ENCODE measurements at places on chromosomes 3 and 15.
A peak's percentile ranks its signal among the peaks of the same experiment; 100 is the strongest.

DNA sequence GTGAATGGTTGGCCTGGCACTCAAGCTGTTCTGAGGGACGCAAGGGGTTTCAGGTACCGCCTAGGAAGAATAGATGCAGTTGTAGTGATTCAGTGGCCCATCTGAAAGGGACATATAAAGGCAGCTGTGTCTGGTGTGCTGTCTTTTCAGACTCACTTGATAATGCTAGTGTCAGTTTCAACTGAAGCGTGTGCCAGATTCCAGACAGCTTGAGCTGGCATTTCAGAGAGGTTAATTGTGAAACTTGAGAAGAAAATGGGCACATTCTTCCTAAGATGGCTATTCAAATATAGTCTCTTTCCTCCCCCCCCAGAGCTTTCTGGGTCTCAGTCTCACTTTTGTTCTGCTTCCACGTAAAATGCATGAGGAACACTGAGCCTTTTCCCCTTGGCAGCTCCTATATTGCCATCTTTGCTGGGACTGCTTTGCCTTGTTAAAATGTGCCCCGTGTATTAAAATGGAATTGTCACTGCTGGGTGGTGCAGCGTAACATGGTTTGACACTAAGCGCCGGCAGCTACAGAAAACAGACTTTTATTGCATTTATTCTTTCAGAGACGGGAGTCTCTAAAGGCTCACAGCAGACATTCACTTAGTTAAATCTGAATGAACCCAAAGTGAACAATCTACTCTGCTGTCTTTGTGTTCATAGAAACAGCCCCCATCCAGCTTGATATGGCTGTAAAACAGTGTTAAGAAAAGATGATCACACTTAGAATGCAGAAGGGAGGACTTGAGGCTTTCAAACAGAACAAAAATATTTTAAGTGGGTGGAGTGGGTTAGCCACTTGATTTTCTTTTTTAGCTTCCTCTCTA is 478.7 kb downstream of the RBMS3 start:
- DNase-seq = no peak

- DNase-seq = no peak
These were observed 67.7 kb upstream of the PLXND1 start for GRCh38 chr3:129673897-129674797.

DNA sequence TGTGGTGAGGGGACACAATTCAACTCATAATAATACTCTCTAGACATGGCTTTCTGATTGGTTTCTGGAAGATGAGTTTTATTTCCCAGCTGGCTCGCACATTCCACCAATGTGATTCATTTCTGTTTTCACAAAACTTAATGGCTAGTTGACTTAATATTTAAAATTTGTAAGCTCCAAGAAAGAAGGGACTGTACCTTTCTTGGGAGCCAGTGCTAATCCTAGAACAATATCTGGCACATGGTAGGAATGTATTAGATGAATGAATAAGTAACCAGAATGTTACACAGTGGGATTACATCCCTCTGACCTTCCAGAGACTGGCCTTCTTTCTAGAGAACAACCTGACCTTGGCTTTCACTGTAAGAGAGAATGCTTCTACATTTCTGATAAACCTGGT is 262.8 kb downstream of the RORA start:
- no peak for DNase-seq

DNA sequence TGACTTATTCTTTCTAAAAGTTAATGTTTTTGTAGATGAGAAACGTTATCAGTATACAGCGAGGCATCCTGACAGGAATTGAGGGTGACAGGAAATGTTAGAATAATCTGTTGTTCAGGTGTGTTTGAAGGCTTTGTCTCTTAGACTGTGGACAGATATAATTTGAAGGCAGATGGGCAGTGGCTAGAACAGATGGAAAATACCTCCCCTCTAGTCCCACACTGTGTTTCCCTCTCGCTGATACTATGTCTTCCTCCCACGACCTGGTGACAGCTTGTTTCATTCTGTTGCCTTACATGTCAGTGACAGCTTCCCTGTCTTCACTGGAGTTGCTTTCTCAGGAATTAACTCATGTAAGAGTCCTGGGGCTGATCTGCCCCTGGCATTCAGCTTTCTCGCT is 125.3 kb downstream of the MYRIP start:
- no peak for DNase-seq

DNA sequence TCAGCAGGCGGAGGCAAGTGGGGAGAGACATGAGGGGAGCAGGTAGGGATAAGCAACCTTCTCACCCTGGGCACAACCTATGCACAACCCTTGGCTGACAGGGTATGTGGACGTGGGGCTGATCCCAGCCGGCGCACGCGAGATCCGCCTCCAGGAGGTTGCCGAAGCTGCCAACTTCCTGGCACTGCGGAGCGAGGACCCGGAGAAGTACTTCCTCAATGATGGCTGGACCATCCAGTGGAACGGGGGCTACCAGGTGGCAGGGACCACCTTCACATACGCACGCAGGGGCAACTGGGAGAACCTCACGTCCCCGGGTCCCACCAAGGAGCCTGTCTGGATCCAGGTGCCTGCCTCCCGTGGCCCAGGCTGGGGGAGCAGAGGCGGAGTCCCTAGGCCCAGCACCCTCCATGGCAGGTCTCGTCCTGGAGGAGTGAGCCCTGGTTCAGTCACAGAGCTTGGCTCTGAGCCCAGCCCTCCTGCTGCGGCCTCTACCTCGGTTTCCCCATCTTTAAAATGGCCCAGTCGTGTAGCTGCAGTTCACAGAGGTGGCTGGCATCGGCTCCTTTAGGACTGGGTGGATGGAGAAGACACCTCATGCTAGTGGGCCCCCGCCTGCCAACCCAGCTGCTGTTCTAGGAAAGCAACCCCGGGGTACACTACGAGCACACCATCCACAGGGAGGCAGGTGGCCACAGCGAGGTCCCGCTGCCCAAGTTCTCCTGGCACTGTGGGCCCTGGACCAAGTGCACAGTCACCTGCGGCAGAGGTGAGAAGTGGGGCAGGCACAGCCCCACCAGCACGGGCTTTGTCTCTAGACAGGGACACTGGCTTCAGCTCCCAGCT is 96.0 kb downstream of the TBC1D2B start:
- DNase-seq = no peak

DNA sequence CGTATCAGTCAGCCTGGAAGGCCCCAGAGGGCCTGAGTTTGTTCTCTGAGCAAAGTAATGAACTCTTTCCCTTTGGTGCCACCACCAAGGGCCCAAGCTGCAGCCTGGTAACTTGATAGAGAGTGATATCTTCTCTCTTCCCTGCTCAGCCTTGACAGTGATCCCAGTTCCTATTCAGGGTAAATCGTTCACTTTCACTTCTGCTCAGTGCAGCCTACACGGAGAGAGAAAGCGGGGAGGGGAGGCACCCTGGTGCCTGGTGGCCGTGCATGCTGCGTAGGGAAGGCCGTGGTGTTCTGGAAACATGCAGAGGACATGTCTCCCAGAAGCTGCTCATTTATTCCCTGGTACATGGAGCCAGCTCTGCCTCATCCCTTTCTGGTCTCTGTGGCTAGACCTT is 54.9 kb downstream of the KIF9 start:
- DNase-seq = no peak

GRCh38 chr3:52291508-52292181 is 4.0 kb downstream of the GLYCTK start:
- DNase-seq = no peak

DNA sequence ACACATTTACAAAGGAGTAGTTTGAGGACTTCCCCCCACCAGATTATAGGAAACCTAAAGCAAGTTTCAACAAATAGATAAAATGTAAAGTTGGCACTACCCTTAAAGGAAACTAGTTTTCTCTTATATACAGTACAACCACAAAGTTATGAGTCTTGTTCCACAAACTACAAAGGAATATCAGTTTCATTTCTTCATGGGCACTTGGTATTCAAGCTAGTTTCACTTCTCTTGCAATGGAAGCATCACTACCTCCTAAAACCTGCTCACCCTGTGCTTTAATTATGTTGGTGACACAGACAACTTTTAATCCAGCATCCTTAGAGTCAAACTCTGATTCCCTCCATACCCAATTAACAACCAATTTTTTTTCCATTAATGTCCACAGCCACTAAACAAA is 707.0 kb downstream of the ROBO2 start:
- DNase-seq = no peak

DNA sequence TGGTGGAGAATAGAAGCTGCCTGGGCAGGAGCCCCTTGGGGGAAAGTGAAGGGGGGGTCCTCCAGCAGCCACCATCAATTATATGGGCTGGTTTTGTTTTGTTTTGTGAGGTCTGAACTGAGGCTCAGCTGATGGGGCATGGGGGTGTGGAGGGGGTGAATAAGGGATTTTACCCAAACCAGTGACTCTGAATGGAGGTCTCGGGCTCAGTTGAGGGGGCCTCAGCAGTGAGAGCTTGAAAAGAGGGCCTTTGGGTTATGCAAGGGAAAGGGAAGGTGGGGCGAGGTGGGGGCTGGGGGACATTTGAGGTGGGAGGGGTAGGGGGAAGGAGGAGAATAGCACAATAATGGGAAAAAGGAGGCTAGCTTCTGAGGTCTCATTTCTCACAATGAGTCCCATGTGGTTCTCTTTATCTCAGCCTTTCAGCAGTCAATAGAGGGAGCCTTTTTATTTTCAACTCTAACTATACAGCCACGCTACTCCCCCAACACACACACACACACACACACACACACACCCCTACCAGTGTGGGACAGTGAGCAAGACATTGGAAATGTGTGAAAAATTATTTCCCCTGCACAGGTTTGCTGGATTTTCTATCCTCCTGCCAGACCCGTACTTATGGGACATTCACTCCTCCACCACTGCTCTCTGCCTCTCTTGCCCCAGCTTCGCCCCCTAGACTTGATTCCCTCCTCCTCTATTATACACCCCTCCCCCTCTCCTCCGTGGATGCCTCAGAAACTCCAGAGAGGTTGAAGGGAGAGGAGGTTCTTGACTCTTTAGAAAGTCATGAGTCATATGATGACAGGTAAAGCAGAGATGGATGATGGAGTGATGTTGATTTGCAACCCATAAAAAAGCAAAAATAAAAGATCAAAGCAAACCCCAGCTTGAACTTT is 96.0 kb downstream of the GTPBP8 start:
- DNase-seq = no peak

DNA sequence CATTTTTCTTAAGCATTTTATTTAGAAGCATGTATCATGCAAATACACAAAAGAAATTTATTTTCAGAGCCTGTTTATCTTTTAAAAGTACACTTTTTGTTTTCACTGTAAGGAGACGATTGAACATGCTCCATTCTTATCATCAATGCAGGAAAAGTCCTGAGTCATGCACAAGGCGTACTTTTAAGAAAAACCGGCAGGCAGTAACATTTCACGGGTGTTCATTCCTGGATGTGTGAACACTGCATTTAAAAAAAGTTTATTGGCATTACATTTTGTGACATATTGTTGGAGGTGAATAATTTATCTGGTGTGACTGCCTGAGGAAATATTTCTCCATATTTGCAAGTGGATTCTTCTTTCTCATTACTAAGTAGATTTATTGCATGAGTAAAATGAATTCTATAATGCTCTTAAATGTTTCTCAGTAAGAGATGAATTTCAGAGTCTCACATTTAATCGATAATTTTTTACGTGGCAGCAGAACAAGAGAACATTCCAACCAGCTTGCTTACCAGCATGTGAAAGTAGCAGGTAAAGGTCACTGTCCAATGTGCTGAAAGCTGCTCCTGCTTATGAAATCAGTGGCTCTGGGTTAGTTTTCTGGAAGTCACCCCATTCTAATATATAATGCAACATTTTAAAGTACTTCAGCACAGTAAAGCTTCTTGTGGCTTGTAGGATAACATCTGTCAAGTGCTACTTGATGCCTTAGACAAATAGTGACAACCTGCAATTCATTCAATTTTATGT is 87.0 kb downstream of the SV2B start:
- no peak for DNase-seq

- no peak for DNase-seq
These were observed 62.3 kb downstream of the DHX30 start for GRCh38 chr3:47865192-47865591.

- peak; percentile 81 for DNase-seq
These were observed 4.8 kb downstream of the IDH2 start for GRCh38 chr15:90097475-90097874.

DNA sequence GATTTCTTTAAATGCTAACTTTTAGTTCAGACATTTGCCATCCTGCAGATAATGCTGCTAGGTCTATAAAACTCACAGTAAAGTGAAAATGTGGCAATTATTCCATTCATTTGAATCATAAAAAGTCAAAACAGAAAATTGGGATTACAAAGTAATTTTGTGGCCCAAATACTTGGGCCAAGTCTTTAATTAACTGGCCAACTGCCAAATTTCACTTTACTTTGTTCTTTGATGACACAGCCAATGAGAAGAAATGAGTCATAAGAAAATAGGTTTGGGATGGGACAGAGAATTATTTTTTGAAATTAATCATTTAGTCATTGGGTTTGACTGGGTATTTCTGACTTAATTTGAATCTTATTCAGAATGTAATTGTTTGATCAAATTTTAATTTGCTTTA is 89.8 kb upstream of the SLC2A2 start:
- no peak for DNase-seq

DNA sequence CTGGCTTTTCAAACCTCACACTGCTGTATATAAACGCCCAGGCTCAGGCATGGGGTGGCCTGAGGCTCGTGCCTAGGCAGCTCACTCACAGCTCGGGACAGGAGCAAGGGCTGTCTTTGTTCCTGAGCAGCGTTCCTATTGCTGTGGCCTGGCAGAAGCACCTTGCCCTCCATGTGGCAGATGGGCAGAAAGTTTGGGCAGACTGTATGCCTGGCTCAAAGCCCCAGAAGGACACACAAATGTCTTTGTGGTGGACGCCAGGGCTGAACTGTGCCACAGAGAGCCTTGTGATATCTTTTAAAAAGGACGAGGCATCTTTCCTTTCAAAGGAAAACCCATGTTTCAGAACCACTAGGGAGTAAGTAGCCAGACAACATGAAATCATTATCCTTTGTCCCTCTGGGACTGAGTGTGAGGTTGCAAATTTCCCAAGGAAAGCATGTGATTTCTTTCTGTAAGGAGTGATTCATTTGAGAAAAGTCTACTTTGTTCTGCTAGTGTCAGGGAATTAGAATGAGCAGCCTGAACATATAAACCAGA is 29.3 kb upstream of the UBE2E1 start:
- no peak for DNase-seq

- no peak for DNase-seq
These were observed 26.5 kb downstream of the DUOX2 start for GRCh38 chr15:45087513-45087912.

GRCh38 chr15:58477170-58477569 is 45.4 kb downstream of the LIPC start:
- no peak for DNase-seq

GRCh38 chr3:52730681-52731080 is 24.8 kb downstream of the SPCS1 start:
- DNase-seq = no peak

GRCh38 chr15:41985236-41986160 is 13.1 kb upstream of the EHD4 start:
- DNase-seq = no peak

GRCh38 chr3:37272741-37273140 is 98.4 kb upstream of the LRRFIP2 start:
- no peak for DNase-seq

Data from central memory CD4-positive, alpha-beta T cell (primary cell).